ENCODE measurements at places on chromosomes 11 and 22. TPM values are rescaled to one million over a fixed set of nuclear protein-coding genes. Genes with fewer than 3 reads are reported as not detected.

Gene PYGM
- 0.36 TPM for total RNA-seq

Gene SLC25A18
- total RNA-seq = not detected

Gene C1QTNF4
- total RNA-seq = not detected

GRCh38 chr11:36532941-36533601 is 23.0 kb upstream of the TRAF6 start:
- H3K27ac ChIP-seq = no peak overlapping the region
- no peak overlapping the region for H3K4me3 ChIP-seq
- no peaks in the 10 kb centered on the region for H3K36me3 ChIP-seq
- no peak for DNase-seq
- H3K4me1 ChIP-seq = no peaks in the 10 kb centered on the region

DNA sequence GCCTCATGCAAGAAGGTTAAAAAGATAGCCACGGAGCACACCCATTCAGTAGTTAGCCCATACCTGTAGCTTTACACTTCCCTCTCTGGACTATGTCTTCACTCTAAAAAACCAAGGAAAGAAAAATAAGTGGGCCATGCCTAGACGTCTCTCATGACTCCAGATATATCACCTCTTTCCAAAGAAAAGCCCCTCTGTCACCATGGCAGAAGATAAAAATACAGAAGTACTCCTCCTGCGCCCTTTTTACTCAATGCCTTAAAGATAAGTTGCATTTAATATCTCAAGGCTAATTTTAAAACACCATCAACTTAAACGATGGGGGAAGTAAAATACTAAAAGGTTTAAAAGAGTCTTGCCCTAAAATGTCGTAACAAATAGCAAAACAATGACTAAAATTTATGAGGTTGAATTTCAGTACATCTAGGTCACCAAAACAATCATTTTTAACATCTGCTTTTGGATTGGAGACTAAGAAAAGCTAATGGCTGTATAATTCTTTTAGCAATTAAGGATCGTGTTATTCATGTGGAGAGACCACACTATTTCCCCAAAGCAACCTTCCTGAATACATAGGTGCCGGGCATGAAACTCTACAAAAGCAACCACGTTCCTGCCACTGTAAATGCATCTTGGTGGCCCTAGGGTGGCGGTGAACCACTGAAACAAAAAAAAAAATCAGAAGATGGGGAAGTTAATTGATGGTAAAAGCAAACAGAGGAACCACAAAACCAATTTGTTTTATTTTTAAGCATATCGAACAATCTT is 46.0 kb downstream of the CELF1 start:
- H3K36me3 ChIP-seq = no peaks in the 10 kb centered on the region
- no peaks in the 10 kb centered on the region for H3K27me3 ChIP-seq
- H3K27ac ChIP-seq = peak overlapping the region; percentile 25

GRCh38 chr11:42595876-42596275 is 715.9 kb upstream of the API5 start:
- no peak overlapping the region for H3K4me3 ChIP-seq
- no peak overlapping the region for H3K27ac ChIP-seq
- no peak for DNase-seq
- H3K36me3 ChIP-seq = no peaks in the 10 kb centered on the region
- no peaks in the 10 kb centered on the region for H3K27me3 ChIP-seq

DNA sequence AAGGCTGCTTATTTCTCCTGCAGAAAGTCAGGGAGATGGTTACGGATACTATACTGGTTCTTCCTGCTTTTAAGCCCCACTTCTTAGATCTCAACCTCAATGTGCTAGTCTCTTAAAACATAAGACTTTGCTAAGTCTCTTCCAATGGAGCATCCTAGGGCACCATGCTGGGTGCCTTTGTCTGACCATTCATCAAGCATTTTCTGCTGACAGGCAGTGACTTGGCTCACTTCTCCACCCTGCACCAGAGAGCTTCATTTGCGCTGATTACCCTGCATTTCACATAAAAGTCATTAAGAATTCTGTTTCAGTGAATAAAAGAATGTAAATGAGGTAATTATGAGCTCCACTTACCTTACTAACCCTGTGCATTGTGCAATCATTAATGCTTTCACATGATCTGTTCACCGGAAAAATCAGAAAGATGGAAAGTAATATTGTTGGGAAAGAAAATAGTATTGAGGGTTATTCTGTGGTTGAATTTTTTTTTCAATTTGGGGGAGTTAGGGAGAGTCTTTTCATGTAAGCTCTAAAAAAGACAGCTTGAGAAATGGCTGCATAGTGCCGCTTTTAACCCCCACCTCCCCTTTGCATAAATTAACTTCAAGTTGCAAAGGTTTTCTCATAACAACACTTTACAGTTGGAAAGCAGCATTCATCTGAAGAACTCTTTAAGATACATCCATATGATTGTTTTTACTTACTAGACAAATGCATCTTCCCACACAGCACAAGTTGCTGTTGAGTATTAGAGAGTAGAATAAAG is 677.3 kb upstream of the KIRREL3 start:
- DNase-seq = no peak
- no peak overlapping the region for H3K27ac ChIP-seq
- no peaks in the 10 kb centered on the region for H3K36me3 ChIP-seq
- H3K27me3 ChIP-seq = no peaks in the 10 kb centered on the region
- H3K4me3 ChIP-seq = no peak overlapping the region

GRCh38 chr11:91264481-91264880 is 960.1 kb upstream of the FAT3 start:
- H3K4me3 ChIP-seq = no peak overlapping the region
- no peaks in the 10 kb centered on the region for H3K4me1 ChIP-seq
- H3K36me3 ChIP-seq = no peaks in the 10 kb centered on the region
- H3K27ac ChIP-seq = no peak overlapping the region
- DNase-seq = no peak

GRCh38 chr11:45303316-45303715 is 17.2 kb upstream of the SYT13 start:
- H3K4me1 ChIP-seq = no peaks in the 10 kb centered on the region
- no peaks in the 10 kb centered on the region for H3K36me3 ChIP-seq
- no peak overlapping the region for H3K4me3 ChIP-seq
- DNase-seq = no peak
- peaks cover 35% of the 10 kb centered on the region for H3K27me3 ChIP-seq

Measured in osteoblast (primary cell).